ENCODE measurements at places on chromosomes 1 and 21. TPM values are rescaled to one million over a fixed set of nuclear protein-coding genes. Genes with fewer than 3 reads are reported as not detected.

Gene PIK3CD
- total RNA-seq: 3.4 TPM

Gene SLAMF8
- 2.4 TPM for total RNA-seq

Gene CRNN
- total RNA-seq: not detected

Gene DRAM2
- 38.2 TPM for total RNA-seq

Gene IPO9
- 22.1 TPM for total RNA-seq

GRCh38 chr1:39540504-39541031, 36.0 kb downstream of the PABPC4 start:
- DNase-seq: peak; percentile 81

- DNase-seq: no peak
These were observed 391.9 kb downstream of the SIPA1L2 start for GRCh38 chr1:232238009-232238408.

- DNase-seq: peak; percentile 82
These were observed 48.8 kb downstream of the NID1 start for GRCh38 chr1:236016083-236016482.

DNA sequence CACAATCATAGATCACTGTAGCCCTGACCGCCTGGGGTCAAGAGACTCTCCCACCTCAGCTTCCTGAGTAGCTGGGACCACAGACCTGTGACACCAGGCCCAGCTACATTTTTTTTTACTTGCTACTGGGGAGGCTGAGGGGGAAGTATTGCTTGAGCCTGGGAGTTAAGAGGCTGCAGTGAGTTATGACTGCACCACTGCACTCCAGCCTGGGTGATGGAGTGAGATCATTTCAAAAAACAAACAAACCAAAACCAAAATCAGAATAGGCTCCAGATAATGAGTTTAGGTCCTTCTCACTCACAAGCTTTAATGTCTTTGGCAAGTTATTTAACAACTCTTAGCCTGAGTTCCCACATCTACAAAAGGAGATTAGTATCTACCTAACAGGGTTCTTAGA, 22.8 kb downstream of the WDR26 start:
- no peak for DNase-seq

DNA sequence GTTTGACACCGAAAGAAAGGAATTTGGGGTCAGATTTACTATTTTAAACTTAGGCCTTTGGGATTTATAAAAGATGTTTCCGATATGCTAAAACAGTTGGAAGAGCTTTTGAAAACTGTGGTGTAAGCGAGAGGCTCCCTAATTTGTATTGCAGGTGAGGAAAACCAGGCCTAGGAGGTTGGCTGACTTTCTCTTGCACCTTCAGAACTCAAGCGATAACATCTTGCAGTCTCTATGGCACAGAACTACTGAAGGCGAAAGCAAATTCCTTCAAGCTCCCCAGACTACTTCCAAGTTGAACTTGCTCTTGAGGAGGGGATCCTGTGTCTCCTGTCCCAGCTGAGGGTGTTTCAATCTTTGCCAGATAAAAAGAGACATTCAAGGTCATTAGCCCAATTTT, 685.7 kb downstream of the ADGRL2 start:
- no peak for DNase-seq

GRCh38 chr1:19034721-19035120, 78.2 kb upstream of the IFFO2 start:
- DNase-seq: no peak

DNA sequence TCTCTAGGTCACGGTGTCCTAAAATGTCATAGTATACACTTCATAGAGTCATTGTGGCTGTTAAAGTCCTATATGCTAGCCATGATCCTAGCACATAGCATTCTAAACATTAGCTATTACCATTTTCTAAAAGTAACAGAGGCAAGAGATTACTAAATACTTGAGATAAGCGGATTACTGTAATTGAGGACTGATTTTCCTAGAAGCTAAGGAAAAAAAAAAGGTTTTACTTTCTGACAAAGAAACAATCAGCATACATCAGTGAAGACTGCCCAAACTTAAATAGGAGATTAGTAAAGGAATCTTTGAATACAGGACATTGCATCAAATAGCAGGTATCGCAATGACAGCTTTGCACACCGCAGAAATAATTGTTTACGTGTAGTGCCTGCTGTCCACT, 91.3 kb upstream of the HNRNPU start:
- DNase-seq: no peak

DNA sequence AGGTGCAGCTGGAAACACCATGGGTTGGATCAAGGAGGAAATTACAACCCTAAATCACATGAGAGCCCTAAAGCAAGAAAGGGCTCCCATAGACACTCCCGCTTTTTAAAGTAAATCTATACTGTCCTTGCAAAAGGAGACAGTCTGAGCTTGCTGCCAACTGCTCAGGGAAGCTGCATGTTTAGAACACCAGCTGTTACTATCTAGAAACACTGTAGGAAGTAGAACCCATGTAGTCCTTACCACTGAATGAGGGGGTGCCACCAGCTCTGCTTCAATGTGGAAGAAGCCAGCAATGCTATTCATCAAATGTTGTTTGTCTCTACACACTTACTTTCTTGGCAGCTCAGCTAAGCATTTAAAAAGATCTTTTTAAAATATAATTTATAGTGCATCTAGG, 79.8 kb downstream of the PIGK start:
- DNase-seq: no peak

DNA sequence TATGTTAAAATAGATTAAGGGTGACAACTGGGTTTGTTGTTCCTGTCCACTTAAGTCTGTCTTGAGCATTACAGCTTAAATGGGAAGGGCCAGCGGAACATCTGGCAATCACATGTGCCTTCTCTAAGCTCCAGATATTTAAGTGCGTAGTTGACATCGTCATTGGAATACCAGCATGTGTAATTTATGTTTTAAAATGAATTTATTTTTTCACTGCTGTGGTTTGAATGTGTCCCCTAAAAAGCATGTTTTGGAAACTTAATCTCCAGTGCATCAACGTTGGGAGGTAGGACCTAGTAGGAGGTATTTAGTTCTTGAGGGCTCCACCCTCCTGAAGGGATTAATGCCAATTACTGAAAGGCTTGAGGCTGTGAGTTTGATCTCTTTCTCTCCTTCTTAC, 13.4 kb downstream of the ZCCHC17 start:
- no peak for DNase-seq

- DNase-seq: no peak
These were observed 10.6 kb downstream of the PTPRC start for GRCh38 chr1:198649232-198649967.
